Right hindlimb (tissue), 1 donor: ENCODE measurements at places on chromosomes 2 and 18.

DNA sequence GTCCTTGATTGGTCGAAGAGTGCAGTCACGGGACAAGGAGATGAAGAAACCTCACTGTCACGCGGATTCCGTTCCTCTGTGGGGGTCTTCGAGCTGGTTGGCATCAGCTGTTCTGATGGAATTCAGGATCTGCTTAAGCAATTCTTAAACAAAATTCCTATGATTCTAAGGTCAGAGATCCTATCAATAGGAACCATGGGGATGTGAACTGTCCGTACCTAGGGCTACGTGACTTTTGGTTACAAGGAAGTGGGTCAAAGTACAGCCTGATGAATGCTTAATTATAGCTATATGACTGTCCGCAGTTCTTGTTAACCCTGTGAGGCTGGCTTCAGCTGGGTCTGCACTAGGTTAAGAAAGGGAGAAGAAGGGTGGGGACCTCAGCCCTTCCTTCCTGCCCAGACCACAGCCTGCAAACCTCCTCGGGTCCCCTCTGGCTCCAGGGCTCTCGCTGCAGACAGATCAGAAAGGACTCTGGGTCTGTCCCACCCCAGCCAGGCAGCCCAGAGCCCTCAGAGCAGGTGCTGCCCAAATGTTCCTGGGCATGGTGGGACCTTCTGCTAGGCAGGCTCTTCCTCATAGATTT, 44.2 kb upstream of the TAF1B start:
- DNase-seq = no peak

DNA sequence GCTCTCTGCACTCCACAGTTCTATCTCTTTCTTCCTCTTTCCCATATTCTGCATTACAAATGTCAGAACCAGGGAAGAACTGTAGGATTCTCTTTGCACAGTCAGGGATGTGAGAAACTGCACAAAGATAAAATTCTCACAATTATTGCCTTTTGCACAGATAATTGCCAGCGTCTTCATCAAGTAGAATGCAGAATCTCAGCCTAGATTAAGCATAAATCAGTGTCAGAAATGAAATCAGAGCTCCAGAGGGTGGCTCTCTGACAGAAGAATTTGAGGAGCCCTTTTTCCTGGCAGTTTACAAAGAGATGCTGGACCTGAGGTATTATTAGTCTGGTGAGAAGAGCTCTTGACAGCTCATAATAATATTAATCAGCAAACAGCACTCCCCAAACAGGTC, 173.1 kb downstream of the PTH2R start:
- DNase-seq = no peak

- no peak for DNase-seq
Measured at GRCh38 chr2:96265349-96265839, 403 bp downstream of the TMEM127 start.

GRCh38 chr2:219247678-219248642, 2.7 kb downstream of the STK16 start:
- no peak for DNase-seq

DNA sequence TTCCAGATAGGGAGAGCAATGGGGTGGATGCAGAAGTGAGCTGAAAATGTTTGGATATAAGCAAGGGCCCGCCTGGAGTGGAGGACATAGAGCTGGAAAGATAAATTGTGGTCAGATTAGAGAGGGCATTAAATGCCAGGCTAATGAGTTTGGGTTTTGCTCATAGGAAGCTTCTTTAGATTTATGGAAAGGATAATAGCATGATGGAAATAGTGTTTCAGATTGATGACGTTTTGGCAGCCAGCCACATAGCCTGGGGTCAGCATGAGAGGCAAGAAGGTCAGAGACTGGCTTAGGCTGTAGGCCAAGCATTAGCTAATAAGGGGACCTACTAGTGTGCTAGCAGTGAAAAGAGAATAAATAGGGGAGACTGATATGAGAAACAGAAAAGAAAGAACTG, 321.6 kb downstream of the STK39 start:
- DNase-seq = no peak

DNA sequence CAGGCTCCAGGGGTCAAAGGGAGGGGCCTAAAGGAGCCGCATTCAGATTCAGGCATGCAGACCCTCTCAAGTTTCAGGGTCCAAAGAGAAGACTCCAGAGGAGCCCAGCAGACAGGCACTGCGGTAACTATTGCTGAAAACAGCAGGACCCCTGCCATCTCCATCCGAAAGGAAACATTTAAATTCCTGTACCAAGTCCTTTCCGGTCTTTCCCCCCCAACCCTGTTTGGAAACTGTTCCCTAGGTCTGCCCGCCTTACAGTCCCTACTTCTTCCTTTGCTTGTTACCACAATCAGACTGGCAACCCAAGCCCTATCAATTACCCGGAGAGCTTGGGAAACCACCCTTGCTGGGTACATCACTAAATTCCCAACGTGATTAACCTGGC, 82.0 kb downstream of the DNMT3A start:
- no peak for DNase-seq

- DNase-seq = no peak
Measured at GRCh38 chr2:233131936-233132720, 72.0 kb downstream of the INPP5D start.

DNA sequence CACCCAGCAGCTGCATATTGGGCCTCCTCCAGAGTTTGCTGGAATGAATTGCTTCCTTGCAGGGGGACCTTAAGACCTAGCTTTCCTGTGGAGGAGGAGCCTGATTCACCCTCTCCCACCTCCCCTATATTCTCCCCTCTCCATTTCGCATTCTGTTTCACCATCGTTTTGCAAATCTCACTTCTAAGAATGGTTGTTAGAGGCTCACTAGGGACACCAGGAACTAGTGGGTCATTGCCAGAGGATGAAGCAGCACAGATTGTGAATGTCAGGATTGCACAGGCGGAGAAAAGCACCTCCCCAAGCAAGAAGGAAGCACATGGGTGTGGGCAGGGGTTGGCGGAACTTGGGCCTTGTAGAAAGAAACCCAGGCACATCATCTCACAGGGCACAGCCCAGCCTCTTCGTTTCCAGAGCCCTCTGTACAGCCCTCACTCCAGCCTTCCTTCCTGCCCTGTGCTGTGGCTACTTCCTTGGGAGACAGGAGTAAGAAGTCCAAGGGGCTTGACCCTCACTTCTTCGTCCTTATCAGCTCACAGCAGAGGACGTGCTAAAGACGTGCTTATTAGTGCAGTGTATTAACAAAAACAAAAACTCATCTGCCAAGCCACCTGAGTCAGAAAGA, 63.4 kb downstream of the TACR1 start:
- no peak for DNase-seq

DNA sequence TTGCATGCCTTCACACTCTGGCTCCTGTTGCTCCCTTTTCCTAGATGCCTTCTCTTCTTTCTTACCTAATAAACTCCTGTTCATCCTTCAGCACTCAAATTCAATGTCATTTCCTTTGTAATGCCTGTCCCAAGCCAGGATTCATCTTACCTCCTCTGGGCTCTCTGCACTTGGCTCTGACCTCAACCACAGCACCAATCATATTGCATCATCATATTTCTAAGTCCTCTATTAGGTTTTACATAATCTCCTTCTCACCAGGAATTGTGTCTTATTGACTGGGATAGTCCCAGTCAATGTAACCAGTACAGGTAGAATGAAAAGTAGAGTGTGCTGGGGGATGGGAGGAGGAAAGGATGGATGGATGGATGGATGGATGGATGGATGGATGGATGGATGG, 187.1 kb downstream of the NRP2 start:
- no peak for DNase-seq

- DNase-seq = no peak
Measured at GRCh38 chr2:207091176-207091575, 74.6 kb downstream of the KLF7 start.

- no peak for DNase-seq
Measured at GRCh38 chr2:119005555-119005954, 63.6 kb downstream of the MARCO start.

DNA sequence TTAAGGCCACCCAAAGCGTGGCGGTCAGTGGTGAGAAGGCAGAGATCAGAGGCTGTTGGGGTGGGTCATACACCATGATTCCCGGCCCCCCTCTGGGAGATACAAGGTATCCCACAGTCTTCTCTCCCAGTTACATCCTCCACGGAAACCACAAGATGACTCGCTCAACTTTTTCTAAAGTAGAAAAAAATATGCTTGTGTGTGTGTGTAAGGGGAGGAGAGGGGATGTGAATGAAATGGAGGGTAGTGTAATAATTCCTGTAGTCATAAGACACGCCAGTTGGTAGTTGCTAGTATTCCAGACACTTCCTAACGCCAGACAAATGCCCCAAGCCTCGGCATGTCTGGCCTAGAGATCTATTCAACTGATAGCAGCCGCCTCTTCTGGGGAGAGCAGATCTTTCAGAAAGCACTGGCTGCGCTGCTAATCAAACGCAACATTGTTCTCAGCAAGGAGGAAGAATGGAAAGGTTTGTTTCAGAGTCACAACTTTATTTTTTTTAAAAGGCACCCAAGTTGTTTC, 143.5 kb downstream of the TGIF1 start:
- no peak for DNase-seq

DNA sequence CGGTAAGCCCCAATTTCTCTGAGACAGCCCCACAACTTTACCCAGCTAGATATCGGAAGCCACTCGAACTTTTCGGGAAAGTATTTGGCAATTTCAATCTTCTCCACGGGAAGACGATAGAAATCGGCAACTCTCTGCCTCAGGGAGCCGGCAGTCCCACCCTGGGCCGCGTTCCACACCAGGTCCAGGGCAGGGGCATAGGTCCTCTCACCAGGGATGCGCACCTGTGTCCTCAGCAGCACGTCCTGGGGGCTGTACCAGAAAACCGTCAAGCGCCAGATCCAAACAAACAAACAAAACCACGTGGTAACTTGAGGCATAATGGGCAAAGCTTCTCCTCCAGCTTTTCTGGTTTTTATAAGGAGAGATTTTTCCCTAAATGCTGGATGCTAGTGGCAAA, 80.9 kb downstream of the USP40 start:
- no peak for DNase-seq

- DNase-seq = no peak
Measured at GRCh38 chr18:23541349-23542093, 38.2 kb downstream of the RMC1 start.

- no peak for DNase-seq
Measured at GRCh38 chr2:79717364-79718007, 204.6 kb downstream of the CTNNA2 start.

- no peak for DNase-seq
Measured at GRCh38 chr2:162928356-162928755, 89.8 kb upstream of the KCNH7 start.

DNA sequence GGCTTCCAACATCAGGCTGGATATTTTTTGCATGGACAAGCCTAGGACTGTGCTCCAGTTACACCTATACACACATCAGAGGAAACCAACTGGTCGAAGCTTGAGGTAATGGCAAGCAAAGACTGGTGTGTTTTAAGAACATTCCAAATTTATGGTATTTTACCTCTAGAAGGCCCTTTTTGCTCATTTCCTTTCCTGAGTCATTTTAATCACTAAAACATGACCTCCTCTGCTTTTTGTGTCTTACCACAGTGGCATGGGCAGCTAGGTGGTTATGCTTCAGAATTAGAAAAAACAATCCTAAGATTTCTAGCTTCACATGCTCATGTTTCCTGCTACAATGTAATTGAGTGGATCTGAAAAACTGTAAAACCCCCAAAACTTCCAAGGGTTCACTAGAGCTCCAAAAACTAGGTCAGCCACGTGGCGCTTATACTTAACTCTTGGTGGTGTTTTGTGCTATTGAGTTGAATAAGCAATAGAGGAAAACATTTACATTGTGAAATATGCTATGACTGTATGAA, 30.6 kb upstream of the CHRNA1 start:
- no peak for DNase-seq

DNA sequence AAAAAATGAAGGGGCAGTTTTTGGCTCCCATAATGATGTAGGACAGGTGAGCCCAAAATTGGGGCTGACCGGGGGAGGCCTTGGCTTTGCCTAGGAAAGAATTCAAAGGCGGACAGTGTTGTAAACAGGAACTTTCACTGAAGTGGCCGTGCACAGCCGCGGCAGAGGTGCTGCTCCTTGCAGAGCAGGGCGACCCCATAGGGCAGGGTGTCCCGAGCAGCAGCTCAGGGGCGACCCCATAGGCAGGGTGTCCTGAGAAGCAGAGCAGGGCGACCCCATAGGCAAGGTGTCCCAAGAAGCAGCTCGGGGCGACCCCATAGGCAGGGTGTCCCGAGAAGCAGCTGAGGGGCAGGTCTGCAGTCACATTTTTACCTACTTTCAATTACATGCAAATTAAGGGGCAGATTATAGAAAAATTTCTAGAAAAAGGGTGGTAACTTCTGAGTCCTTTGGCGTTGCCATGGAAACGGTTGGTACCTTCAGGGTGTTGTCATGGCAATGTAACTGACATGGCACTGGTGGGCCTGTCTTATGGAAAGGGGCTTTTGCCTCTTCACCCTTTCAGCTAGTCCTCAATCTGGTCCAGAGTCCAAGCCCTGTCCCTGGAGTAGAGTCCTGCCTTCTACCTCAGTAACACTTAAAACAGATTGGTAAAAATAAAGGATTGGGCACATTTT, 134.5 kb downstream of the FBXO15 start:
- no peak for DNase-seq

DNA sequence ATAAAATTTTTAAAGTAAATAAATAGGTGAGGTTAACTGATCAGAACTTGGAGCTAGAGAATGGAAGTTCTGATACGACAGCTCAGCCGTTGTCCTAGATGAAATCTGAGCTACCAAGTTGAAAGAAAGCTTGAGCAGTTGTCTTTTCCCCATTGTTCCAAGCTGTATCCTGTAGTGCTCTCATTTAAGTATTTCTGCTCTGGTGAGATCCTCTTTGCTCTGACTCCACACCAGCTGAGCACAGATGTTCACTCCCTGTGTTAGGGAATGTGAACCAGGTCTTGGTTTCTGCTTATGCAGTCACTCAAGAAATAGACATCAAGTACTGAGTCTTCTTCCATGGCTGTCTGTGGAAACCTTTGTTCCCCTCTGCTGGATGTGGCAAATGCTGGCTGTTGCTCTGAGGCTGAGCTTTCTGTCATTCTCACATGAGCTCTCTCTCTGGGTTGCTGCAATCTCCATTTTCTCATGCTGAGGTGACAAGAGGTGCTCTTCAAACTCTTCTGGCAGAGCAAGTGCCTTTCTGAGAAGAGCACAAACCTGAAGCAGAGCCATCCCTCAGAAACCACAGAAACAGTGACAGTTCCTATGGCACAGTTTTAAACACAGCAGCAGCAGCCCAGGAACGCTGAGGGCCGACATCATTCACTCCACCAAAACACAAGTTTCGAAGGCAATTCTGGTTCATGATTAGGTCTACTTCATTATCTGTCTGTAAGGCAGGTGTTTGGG, 194.1 kb downstream of the SP3 start:
- no peak for DNase-seq

DNA sequence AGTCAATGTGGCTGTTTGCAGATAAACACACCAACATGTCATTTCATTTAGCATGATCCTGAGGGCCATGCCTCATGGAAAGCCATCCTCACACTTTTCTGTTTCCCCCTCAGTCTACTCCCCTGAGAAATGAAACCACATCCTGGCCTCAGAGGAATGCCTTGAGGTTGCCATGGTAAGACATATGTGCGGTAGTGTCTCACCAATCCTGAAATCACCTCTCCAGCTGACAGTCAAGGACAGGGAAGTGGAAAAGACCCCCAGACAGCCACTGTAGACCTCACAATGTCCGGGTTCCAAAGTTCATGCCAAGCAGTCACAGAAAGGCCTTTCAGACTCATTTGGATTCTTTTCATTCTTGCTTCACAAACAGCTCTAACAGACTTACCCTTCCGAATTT, 175.2 kb upstream of the PKDCC start:
- DNase-seq = no peak

GRCh38 chr2:9967053-9967775, 15.7 kb downstream of the GRHL1 start:
- no peak for DNase-seq

- DNase-seq = no peak
Measured at GRCh38 chr2:95075440-95076132, 46.0 kb downstream of the MRPS5 start.
